ENCODE measurements at places on chromosomes 1 and 21.

- DNase-seq = no peak
Observed at GRCh38 chr21:40333731-40334130, 466.5 kb downstream of the PCP4 start.

- no peak for DNase-seq
Observed at GRCh38 chr1:115809076-115809475, 31.9 kb downstream of the NHLH2 start.

GRCh38 chr1:119587341-119587740, 60.7 kb downstream of the ZNF697 start:
- no peak for DNase-seq

DNA sequence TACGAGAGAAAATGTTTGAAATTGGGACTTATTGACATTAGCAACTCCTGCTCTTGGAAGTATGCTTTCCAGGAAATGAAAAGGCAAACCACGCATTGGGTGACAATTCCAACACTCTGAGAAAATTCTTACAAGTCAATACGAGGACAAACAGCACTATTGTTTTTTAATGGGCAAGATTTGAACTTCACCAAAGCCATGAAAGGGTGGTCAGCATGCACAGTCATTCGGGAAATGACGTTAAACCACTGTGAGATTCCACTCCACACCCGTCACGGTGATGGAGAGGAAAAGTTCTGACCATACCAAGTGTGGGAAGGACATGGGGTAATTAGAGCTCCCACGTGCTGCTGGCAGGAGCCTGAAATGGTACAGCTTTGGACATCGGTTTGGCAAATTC, 12.2 kb upstream of the PRXL2B start:
- no peak for DNase-seq

DNA sequence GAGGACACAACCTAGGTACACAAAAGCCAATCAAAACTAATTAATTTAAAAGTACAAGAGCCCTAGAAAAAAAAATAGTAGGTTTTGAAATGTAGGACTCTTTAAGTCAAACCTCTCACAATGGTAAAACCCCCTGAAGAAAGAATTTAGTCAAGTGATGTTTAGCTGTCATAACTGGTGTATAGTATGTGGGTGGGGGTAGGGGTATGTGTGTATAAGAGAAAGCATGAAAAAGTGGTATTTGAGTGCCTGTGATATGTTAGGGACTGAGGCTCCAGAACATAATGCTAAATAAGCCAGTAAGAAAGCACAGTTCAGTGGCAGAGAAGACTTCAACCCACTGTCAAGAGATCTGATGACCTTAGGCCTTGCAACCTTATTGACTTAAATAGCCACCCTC, 507.9 kb downstream of the TTLL7 start:
- DNase-seq = no peak

GRCh38 chr1:40708750-40709099, 17.2 kb downstream of the NFYC start:
- DNase-seq = peak; percentile 85

- no peak for DNase-seq
Observed at GRCh38 chr21:17622018-17622417, 9.3 kb upstream of the BTG3 start.

DNA sequence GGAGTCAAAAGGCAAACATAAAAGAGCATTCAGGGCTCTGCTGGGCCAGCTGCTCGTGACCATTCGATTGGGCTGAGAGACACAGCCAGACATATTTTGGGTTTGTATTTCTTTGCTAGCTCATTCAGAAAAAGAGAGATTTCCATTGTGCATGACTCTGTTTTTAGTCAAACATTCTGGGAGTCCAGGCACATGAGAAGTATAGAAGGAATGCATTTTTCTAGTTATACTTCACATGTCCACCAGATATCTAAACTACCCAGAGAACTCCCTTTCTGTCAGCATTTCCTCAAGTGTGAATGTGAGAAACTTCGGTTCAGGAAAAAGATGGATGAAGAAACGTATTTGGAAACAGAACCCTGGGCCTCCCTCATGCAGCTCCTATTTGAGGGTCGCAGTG, 6.3 kb upstream of the KCNE1 start:
- no peak for DNase-seq

GRCh38 chr1:245663841-245664240, 509.1 kb downstream of the KIF26B start:
- no peak for DNase-seq

- DNase-seq = no peak
Observed at GRCh38 chr21:38376235-38376634, 119.4 kb downstream of the KCNJ15 start.

GRCh38 chr1:236734141-236734765, 48.0 kb downstream of the ACTN2 start:
- DNase-seq = no peak

DNA sequence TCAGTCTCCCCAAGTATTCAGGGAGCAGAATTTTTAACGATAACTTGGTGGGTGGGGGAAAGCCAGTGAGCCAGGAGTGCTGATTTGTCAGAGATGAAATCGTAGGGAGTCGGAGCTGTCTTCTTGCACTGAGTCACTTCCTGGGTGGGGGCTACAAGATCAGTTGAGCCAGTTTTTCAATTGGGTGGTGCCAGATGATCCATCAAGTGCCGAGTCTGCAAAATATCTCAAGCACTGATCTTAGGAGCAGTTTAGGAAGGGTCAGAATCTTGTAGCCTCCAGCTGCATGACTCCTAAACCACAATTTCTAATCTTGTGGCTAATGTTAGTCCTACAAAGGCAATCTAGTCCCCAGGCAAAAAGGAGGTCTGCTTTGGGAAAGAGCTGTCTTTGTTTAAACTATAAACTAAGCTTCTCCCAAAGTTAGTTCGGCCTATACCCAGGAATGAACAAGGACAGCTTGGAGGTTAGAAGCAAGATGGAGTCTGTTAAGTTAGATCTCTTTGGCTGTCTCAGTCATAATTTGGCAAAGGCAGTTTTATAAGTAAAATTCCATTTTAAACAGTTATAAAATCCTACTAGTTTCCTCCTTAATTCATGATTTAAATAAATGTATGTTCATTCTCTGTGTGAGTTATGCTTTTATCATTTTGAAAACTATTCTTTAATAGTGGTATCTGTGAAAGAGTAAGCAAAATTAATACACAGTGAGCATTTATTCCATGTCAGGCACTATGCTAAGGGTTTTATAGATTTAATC, 51.7 kb downstream of the SLC16A1 start:
- DNase-seq = no peak

DNA sequence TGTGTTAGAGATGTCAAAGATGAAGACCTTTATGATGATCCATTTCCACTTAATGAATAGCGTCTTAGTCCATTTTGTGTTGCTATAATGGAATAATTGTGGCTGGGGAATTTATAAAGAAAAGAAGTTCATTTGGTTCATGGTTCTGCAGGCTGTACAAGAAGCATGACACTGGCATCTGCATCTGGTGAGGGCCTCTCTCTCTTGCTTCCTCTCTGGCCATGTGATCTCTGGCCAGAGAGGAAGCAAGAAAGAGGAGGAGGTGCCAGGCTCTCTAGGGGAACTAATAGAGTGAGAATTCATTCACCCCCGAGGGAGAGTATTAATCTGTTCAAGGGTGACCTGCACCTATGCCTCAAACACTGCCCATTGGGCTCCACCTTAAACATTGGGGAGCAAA, 242.8 kb downstream of the DISC1 start:
- DNase-seq = no peak

GRCh38 chr1:214707306-214708087, 104.5 kb downstream of the CENPF start:
- DNase-seq = no peak

- DNase-seq = no peak
Observed at GRCh38 chr1:232979558-232979957, 29.1 kb downstream of the NTPCR start.

Data from NCI-H524 treated with DMSO at 0.1 percent for 48 hours (cell line).